ENCODE measurements at places on chromosomes 5 and 9.
A peak's percentile ranks its signal among the peaks of the same experiment; 100 is the strongest.

DNA sequence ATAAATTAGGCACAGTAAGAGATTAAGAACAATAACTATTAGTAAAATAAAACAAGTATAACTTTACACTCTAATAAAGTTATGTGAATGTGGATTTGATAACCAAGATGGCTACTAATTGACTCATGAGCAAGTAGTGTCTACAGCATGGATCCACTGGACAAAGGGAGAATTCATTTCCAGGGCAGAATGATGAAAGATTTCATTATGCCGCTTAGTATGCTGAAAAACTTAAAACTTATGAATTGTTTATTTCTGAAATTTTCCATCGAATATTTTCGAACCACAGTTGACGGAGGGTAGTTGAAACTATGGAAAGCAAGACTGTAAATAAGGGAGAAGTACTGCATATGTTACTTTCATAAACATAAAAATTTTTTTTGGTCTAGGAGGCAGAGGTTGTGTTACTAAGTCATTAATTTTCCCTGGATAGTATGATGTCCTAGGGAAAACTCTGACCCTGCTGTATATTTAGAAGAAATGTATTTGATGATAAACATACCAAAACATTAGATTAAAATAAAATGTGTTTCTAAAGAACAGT lies 24.9 kb upstream of the TARS1 start:
- no peak for DNase-seq

DNA sequence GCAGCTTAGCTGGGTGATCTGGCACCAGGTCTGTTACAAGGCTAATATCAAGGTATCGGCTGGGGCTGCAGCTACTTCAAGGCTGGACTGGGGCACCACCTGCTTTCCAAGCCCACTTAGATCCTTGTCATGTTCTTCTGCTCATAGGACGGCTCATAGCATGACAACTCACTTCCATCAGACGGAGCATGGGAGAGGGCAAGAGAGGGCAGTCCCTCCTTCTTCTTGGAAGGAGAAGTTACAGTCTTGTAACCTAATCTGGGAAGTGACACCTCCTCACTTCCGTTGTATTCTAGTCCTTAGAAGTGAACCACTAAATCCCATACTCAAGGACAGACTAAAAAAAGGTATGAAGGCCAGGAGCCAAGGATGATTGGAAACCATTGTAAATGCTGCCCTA lies 258.2 kb downstream of the MAST4 start:
- DNase-seq = no peak

DNA sequence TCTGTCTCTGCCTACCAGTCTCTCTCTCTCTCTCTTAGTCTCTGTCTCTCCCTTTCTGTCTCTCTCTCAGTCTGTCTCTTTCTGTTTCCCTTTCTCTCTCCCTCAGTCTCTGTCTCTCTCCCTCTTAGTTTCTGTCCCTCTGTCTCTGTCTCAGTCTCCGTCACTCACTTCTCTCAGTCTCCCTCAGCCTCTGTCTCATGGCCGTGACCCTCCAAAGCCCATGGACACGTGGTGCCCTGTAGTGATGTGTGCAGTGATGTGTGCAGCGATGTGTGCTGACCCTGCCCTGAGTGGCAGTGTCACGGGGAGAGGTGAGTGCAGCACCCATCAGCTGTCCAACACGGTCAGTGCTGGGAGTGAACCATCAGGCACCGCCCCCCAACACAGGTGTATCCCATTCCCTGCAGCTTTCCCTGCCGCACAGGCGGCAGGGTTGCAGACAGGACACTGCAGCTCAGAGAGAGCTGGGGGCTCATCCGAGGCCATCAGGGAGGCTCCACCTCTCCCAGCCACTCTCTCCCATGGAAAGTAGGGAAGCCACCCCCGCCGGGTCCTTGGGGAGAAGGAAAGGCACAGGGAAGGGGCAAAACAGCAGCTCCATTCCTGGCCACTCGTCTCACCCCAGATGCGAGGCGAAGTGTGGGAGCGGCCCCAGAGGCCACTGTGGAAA lies 794 bp upstream of the LRRC14B start:
- DNase-seq = no peak

- DNase-seq = peak; percentile 16
Observed at GRCh38 chr5:66742083-66742895, 146.1 kb downstream of the MAST4 start.

- DNase-seq = no peak
Observed at GRCh38 chr5:83059341-83059740, 17.9 kb downstream of the TMEM167A start.

DNA sequence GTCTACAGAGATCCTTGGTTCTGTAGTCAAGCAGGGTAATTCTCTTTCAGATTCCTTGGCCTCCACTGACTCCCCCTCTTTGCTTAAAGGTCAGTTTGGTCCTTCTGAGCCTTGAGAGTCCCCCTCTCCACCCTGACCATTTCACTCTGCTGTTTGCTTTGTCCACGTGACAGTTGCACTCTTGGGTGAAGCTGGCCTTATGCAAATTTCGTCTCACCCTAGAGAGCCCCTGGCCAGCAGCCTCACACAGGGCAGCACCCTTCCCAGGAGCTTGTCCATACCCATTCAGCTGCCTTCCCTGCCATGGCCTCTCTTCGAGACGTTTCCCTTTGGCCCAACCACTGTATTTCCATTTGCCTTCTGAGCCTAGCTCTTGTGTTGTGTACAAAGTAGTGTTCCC lies 63.7 kb downstream of the PRKACG start:
- no peak for DNase-seq

- no peak for DNase-seq
Observed at GRCh38 chr5:81251922-81252321, 18.8 kb downstream of the CKMT2 start.

GRCh38 chr5:59042201-59043055 lies 459.6 kb downstream of the RAB3C start:
- peak; percentile 30 for DNase-seq
